Endothelial cell (in vitro differentiated cells): ENCODE measurements at places on chromosomes 16 and 17.

GRCh38 chr16:79164388-79164995 is 436.0 kb downstream of the MAF start:
- DNase-seq, result no peak

DNA sequence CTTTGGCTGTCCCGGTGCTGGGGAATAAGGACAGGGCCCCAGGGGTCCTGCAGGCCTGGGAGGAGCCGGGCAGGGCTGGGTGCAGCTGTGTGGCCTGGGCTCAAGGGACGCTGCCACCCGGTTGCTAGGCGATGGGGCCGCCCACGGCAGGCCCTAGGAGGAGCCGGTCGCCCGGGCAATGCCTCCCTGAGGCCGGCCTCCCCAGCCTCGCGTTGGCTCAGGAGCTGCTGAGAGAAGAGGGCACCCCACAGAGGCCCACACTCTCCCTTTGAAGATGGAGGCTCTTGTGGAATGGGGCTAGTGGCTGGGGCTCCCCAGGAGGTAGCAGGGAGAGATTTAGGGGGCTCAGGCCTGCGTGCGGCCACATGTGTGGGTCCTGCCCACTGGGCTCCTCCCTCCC is at the start of gene CIBAR2:
Gene CIBAR2, minus strand, starts transcription at position 109 of the 400 bp plus-strand sequence. CDS start 120 bp downstream, outside the sequence.
- DNase-seq, result no peak

DNA sequence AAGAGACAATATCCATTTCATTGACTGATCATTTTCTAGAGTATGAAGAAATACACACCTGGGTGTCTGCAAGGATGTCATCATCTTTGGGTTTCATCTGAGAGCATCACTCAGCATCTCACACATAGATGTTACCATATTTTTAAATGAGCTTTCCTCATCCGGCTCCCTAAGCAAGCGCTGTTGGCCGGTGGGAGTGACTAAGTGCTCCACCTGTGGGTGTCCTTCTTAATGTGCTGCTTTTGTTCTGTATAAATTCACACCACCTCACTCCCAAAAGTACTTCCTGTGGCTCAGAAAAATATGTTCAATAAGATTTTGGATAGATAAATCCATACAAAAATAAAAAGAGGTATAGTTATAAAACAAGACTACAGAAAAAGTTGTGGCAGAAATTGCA is 7.4 kb downstream of the SSTR2 start:
- DNase-seq, result no peak

GRCh38 chr17:45584092-45585036 is 93.8 kb upstream of the PLEKHM1 start:
- DNase-seq, result peak; percentile 65

GRCh38 chr16:22323173-22323958 is 26.2 kb downstream of the POLR3E start:
- DNase-seq, result no peak

DNA sequence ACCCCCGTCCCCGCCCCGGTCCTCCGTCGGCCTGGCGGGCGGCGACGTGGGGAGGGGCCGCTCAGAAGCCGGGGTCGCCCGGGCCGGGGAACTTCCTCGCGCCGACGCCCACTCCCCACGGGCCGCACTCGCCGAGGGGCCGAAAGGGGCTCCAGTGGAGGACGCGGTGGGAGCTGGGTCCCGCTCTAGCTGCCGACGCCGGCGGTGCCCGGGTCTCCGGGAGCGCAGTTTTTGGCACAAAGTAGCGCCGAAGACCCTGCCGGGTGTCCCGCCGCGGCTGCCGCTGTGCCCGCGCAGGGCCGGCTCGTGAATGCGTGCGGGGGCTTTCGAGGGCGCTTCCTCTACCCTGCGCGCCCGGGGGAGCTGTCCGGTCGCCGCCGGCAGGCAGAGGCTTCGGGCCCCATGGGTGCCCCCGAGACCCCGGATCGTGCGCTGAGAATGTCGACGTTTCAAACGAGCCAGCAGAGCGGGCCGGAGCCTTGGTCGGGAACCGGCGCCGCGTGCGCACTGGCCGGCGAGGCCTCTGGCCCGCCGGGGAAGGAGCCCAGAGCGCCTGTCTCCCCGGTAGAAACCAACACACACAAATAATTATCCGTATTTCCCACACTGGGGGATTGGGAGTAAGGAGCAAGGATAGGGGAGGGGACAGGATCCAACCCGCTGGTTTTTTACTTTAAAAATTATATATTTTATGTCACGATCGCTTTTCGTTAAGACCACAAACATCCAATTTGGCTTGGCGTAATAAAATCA is 46.6 kb upstream of the SLC38A10 start:
- no peak for DNase-seq

- DNase-seq, result no peak
Measured at GRCh38 chr16:77276661-77277060, 77.5 kb downstream of the SYCE1L start.

- DNase-seq, result no peak
Measured at GRCh38 chr16:27245276-27246172, 23.0 kb downstream of the NSMCE1 start.

DNA sequence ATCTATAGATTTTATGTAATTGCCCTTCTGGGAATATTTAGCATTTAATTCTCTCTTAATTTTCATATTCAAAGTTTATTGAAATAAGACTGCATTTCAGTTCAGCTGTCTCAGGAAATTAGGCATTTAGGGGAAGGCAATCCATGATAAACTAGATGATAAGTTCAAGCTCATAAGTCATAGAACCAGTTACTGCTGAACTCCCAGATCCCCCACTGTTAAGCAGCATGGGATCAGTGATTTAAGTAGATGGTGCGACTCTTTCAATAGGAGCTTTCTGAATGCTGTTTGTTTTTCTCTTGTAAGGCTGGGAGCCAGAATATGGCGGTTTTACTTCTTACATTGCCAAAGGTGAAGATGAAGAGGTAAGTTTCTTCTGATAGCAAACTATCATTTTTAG is 23.8 kb downstream of the OGFOD1 start:
- DNase-seq, result no peak

GRCh38 chr17:6413065-6413464 is 21.9 kb downstream of the AIPL1 start:
- DNase-seq, result no peak

DNA sequence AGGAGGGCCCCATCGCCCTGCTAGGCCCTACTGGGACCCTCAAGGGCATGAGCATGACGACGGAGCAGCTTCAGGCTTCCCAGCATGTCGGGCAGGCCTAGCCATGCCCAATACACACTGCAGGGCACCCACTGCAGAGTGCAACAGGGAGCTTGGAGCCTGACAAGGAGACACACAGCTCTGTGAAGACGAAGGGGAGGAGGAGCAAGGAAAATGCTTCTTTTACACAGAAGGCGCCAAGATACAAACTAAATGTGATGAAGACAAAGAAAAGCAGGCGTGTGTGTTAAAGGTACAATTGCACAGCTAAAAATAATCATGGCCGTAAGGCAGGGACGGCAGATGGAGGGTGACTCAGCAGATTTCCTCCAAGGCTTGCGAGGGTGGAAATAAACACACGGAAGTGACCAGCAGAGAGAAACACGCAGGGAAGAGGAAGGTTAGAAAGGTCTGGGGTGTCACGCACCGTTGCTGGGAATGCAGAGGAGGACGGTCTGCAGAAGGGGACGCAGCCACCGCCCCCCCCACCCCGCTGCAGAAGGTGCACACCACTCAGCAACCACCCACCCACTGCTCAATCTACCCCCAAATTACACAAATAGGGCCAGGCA is 108.5 kb downstream of the ZNF778 start:
- DNase-seq, result no peak

DNA sequence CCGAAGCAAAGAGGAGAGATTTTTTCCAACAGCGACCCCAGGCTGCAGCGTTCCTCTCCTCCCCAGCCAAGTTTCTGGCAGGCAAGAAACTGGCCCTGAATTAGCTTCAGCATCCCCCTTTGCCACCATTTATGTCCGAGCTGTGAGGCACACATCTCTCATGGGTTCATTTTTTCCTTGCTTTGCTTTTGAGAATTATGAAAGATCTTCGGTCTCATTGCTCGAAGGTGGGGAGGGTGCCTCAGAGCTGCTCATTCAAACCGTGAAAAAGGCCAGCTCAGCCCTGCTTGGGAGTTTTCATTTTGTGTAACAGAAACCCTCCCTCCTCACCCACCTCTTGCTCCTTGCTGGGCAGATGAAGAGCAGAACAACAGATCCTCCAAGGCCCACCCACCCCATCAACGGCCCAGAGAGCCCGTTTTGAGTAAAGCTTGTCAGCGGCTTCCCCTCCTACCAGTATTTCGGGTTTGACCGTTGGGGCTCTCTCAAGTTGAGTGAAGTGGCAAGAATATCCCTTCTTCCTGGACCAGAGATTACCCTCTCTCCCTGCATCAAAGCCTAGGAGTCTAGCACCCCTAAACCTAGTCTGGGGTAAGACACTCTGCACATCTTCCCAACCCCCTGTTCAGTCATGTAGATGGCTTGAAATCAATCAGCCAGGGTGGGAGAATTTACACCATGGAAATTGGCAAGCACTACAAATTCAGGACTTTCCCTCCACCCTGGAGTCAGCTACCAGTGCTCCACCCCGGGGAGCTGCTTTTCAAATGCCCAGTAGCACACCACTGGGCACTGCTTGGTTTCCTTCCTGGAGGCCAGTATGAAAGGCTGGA is 1.8 kb downstream of the CCR7 start:
- DNase-seq, result no peak

GRCh38 chr17:36055921-36056520 is 8.1 kb upstream of the CCL18 start:
- DNase-seq, result no peak

DNA sequence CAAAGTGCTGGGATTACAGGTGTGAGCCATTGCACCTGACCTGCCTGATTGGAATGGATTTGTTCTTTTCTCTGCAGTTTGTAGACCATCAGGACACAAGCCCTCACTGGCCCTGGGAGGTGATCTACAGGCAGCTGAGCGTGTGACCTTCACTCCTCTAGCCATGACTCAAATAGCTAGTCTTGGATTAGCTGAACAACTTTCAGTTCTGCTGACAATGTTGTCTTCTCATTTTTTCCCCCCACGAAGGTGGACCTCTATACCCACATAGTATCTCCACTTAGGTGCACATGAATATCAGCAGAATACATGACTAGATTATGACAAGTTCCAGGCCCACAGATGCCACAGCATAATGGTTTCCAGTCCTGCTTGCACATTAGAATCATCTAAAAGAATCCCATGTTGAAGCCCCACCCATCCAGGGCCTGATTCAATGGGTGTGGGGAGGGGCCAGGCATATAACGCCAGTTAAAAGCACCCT is 36.8 kb downstream of the HS3ST3B1 start:
- no peak for DNase-seq

DNA sequence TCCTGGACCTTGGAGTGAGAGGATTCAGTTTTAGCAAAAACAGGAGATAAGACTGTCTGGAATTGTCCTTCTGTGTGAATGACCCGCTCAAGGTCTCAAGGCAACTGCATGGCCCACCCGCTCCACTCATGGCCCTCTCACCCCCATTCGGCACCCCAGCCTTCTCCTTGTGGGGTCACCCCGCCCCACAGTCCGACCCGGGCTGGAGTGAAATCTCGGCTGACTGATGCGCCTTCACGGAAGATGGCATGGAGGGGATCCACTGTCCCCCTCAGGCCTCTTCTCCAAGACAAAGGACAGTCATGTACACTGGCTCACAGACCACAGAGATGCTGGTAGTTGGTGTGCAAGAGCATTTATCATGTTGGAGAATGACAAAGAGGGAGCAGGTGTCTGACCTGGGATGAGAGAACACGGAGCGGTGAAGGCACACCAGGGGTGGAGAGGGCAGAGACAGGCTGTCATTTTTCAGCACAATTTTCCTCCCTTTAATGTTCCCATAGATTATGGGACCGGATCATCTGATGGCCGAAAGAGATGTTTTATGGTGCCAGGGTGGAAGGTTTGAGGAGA is 391.9 kb upstream of the TNRC6C start:
- DNase-seq, result no peak

GRCh38 chr16:80028581-80029380 is 428.2 kb upstream of the MAF start:
- no peak for DNase-seq

DNA sequence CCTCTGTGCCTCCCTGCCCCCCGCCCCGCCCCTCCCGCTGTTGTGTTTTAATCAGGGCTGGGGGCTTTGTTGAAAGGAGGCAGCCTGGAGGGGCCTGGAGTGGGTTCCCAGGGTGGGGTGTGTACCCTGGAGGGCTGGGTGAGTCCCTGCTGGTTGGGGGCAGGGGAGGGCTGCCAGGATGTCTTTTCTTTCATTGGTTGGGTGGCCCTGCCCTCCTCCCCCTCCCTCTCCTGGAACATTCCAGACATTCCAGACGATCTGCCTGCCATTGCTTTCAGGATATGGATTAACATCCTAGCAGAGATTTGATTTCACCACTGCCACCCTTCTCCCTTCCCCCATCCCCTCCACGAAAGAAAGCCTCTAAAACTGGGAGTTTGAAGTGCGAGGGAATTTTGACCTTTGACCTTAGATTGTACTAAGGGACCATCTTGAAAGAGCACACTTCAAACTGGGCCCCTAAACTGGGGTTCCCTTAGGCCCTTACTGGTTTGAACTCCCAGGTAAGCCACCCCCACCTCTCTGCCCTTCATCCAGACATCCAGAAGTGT is 25.3 kb downstream of the IGF2BP1 start:
- peak; percentile 62 for DNase-seq

DNA sequence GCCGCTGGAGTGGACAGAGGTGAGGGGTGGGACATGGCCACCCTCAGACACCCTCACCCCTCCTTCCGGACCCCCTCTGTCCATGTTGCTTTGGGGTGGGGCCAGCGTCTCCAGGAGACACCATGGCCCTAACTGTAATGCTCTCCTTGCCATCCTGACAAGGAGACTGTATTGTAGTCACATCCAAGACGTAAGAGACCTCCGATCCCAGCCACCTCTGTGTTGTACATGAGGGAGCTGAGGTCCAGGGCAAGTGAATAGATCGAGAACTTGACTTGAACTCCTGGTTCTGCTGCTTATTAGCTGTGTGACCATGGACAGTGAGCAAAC is 30.2 kb downstream of the POLR3E start:
- DNase-seq, result no peak

DNA sequence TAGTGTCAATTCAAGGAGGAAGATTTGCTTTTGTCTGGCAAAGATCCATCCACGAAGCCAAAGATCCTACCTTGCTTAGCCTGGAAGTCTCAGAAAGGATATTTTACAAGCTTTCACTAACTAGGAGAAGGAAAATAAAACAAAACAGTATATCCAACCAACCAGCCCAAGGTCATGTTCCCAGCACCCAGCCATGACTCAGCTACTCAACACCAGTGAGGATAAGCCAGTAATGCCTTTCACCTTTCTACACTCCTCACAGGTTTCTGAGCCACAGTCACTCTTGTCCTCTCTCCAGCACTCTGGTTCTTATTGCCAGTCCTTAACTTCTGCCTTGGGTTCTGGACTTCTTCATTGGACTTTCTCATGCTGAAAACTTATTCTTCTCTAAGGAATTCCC is 116.2 kb downstream of the CDH11 start:
- no peak for DNase-seq
